ENCODE measurements at places on chromosomes 3 and 15. TPM values are rescaled to one million over a fixed set of nuclear protein-coding genes. Genes with fewer than 3 reads are reported as not detected.

Gene TRIM42
- not detected for total RNA-seq

DNA sequence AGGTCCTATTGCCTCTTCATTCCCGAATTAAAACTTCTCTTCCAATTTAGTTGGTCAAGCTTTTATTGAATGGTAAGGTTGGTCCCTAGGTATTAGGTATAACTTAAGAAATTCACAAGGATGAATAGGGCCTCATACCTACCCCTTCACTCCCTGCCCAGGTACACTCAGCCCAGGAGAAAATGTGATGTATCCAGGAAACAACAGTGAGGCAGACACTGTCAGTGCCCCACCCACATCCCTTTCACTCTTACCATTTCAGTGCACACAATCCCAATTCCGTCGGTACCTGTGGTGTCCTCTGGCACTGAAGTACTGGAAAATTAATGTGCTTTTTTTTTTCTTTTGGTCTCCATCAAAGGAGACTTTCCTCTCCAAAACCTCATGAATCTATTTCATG lies 10.5 kb upstream of the C3orf49 start:
- DNase-seq: no peak
- H3K4me1 ChIP-seq: no peaks in the 10 kb centered on the region
- no peak overlapping the region for H3K4me3 ChIP-seq
- no peaks in the 10 kb centered on the region for H3K27me3 ChIP-seq
- no peak overlapping the region for H3K27ac ChIP-seq

Gene STAB1
- 42.9 TPM for total RNA-seq

DNA sequence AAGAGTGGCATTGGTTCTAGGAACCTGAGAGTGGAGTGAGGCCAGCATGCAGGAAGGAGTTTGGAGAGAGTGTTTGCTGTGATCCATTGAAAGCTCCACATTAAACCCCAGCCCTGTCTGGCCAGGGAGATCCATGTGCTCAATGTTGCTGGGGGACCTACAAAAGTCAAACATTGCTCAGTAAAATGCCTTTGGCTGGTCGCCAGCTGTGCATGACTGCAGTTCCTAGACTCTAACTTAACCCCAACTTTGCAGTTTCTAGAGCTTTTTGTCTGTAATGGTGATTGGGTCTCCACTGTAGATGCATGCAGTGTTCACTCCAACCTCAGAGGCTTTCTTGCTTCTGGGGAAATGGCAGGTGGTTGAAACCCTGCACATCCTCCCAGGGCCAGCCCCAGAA lies 99.7 kb upstream of the ABHD17C start:
- H3K4me1 ChIP-seq: no peaks in the 10 kb centered on the region
- H3K27me3 ChIP-seq: no peaks in the 10 kb centered on the region
- no peak overlapping the region for H3K4me3 ChIP-seq

Gene NTRK3
- 2.5 TPM for total RNA-seq

Gene BNC1
- not detected for total RNA-seq

GRCh38 chr15:96320107-96320506 lies 10.4 kb upstream of the NR2F2 start:
- DNase-seq: no peak
- H3K4me1 ChIP-seq: peaks cover 17% of the 10 kb centered on the region
- no peak overlapping the region for H3K4me3 ChIP-seq
- H3K27me3 ChIP-seq: peaks cover 16% of the 10 kb centered on the region
- H3K36me3 ChIP-seq: no peaks in the 10 kb centered on the region
- no peak overlapping the region for H3K27ac ChIP-seq

Gene PARP15
- 30.4 TPM for total RNA-seq

Gene CPN2
- not detected for total RNA-seq

Gene OXSM
- 9.0 TPM for total RNA-seq

- H3K4me1 ChIP-seq: no peaks in the 10 kb centered on the region
- no peak for DNase-seq
- H3K27me3 ChIP-seq: no peaks in the 10 kb centered on the region
- no peak overlapping the region for H3K27ac ChIP-seq
Measured at GRCh38 chr3:171200750-171201088, 174.2 kb upstream of the SLC2A2 start.

GRCh38 chr15:96914081-96914480 lies 583.6 kb downstream of the NR2F2 start:
- no peak overlapping the region for H3K4me3 ChIP-seq
- no peaks in the 10 kb centered on the region for H3K27me3 ChIP-seq
- H3K4me1 ChIP-seq: no peaks in the 10 kb centered on the region
- no peak overlapping the region for H3K27ac ChIP-seq
- H3K36me3 ChIP-seq: no peaks in the 10 kb centered on the region

- H3K4me3 ChIP-seq: no peak overlapping the region
- H3K36me3 ChIP-seq: no peaks in the 10 kb centered on the region
- no peaks in the 10 kb centered on the region for H3K4me1 ChIP-seq
- no peaks in the 10 kb centered on the region for H3K27me3 ChIP-seq
- no peak overlapping the region for H3K27ac ChIP-seq
Measured at GRCh38 chr3:67558426-67558825, 96.0 kb downstream of the SUCLG2 start.

Gene SOX14
- not detected for total RNA-seq

Gene NR2E3
- total RNA-seq: 3.1 TPM

Gene CLDN18
- total RNA-seq: 673 TPM

DNA sequence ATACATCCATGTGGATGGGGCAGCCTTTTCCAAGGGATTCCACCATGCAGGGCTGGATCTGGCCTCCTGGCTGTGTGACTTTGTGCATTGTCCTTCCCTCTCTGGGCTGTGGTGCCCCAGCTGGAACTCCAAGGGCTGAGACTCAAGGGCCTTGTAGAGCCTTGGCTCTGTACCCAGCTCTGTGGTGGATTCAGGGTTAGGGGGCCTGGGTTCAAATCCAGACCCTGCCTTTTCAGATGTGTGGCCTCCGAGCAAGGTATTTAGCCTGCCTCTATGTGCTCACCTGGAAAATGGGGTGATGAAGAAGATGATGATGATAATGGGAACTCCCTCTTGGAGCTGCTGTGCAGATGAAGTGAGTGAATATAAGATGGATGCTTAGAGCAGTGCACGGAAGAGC lies 161.9 kb downstream of the WNT7A start:
- H3K4me3 ChIP-seq: no peak overlapping the region
- H3K27me3 ChIP-seq: no peaks in the 10 kb centered on the region
- no peaks in the 10 kb centered on the region for H3K36me3 ChIP-seq
- no peak overlapping the region for H3K27ac ChIP-seq
- DNase-seq: no peak

Gene MRPL47
- 24.9 TPM for total RNA-seq

GRCh38 chr3:32584660-32585059 lies 14.0 kb upstream of the DYNC1LI1 start:
- no peak overlapping the region for H3K27ac ChIP-seq
- no peak for DNase-seq
- no peaks in the 10 kb centered on the region for H3K27me3 ChIP-seq
- H3K36me3 ChIP-seq: no peaks in the 10 kb centered on the region
- no peaks in the 10 kb centered on the region for H3K4me1 ChIP-seq

Data from upper lobe of left lung (tissue), 6 donors.